ENCODE measurements at places on chromosomes 6 and 20. TPM values are rescaled to one million over a fixed set of nuclear protein-coding genes. Genes with fewer than 3 reads are reported as not detected.

- DNase-seq, result no peak
Observed at GRCh38 chr6:96104910-96105309, 89.1 kb downstream of the FUT9 start.

GRCh38 chr6:43476746-43477145 is 624 bp upstream of the TJAP1 start:
- DNase-seq, result no peak

DNA sequence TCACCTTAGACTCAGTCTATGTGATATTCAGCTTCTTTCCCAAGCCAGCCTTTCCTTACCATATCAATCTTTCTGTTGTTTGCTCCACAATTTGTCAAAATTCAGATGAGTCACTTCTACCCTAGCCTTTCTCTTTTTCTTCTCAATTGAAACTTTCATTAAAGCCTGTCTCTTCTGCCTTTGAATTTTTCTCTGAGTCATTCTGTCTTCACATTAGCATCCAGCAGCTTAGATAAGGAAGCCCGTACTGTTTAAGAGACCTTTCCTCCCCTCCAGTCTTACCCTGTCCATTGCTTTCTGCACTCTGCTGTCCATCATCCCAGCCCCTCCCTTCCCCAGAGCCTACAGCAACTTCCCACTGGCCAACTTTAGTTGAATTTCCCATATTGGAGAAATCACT is 34.9 kb upstream of the RALGAPA2 start:
- DNase-seq, result no peak

GRCh38 chr20:40869218-40870147 is 159.1 kb upstream of the TOP1 start:
- no peak for DNase-seq

GRCh38 chr6:79335133-79335674 is 100.7 kb upstream of the HMGN3 start:
- DNase-seq, result no peak

DNA sequence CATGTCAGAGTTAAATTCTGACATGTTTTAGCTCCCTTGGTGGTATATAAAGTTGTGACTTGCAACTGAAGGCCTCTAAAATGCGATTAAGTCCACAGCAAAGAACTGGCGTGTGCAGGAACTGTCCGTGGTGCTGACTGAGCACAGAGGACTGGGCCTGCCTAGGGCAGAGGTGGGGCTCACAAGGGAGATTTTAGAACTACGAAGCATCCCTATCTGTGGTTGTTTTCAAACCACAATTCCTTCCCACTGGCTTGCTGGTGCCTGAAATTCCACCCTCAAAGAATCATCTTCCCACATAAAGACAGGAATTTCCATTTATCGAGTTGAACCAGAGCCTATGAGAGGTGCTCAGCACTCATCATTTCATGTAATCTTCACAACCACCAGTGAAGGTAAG is 30.1 kb downstream of the RIMS4 start:
- DNase-seq, result peak; percentile 21

DNA sequence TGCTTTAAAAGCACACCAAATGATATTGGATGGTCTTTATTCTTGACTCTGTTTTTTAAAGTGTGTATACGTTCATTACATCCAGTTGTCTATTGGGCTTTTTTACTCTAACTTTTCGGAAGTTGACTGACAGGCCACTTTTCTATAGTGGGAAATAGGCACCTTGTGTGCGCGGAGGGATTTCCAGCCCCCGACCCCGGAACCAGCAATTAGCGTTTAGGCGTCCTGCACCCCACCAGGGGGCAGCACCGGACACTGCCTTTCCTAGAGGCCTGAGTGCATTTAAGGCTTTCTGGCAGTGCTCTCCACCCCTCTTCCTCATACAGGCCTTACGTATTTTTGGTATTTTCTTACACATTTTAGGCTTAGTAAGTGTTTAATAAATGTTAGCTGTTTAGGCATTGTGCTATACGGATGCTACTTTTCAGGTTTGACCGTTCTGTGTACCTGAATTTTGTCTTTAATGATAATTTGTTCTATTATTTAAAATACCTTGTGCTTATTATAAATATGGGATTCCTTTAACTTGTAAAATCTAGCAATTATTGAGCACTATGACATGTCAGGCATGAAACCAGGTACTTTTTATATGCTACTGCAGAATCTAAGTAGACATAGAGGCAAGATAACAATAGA is 231.8 kb downstream of the BCKDHB start:
- DNase-seq, result peak; percentile 18

- DNase-seq, result no peak
Observed at GRCh38 chr6:6577735-6578134, 10.8 kb upstream of the LY86 start.

DNA sequence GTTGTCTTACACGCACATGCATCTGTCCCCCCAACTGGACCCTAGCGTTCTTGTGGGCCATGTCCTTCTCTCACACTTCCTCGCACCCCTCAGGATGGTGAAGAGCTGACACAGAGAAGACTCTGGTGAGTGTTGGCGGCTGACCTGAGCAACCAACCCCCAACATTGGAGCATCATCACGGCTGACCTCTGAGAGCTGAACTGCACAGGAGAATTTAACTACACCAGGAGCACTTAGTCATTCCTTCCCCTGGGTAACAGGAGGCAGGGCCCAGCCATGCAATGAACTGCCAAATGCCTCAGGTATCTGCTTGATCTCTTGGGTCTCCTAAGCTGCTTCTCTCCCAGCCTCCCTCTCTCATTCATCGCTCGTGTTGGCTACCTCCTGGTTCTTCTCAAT is 88.5 kb downstream of the PSMG4 start:
- DNase-seq, result no peak

GRCh38 chr6:168218785-168219566 is 100.6 kb downstream of the DACT2 start:
- no peak for DNase-seq

The BTN1A1 gene
- total RNA-seq, result not detected

The ANGPT4 gene
- not detected for total RNA-seq

The SAPCD1 gene
- total RNA-seq, result 4.1 TPM

The HLA-DOB gene
- 3.4 TPM for total RNA-seq

The F13A1 gene
- total RNA-seq, result 0.32 TPM

Measured in T-cell (primary cell).